ENCODE measurements at places on chromosomes 6 and 20.

- no peak for DNase-seq
These were observed 96.6 kb upstream of the AKIRIN2 start for GRCh38 chr6:87798393-87799278.

GRCh38 chr20:44020406-44021148, 105.9 kb downstream of the TOX2 start:
- no peak for DNase-seq

DNA sequence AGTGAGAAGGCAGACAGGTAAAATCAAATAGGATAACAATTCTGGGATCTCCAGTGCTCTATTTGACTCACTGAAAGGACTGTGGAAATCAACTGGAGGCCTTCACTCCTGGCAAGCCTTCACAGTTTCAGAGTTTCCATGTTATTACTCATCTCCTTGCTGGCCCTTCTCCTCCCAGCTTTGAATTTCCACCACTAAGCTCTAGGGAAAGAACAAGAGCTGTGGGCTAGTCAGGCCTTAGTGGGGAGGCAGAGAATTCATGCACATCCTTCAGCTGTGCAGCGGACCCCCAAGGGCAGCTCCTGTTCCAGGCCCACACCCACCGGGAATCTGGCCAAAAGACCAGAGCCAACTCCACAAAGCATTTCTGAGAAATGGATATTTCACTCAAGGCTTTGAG, 26.0 kb downstream of the MYLIP start:
- DNase-seq = no peak

DNA sequence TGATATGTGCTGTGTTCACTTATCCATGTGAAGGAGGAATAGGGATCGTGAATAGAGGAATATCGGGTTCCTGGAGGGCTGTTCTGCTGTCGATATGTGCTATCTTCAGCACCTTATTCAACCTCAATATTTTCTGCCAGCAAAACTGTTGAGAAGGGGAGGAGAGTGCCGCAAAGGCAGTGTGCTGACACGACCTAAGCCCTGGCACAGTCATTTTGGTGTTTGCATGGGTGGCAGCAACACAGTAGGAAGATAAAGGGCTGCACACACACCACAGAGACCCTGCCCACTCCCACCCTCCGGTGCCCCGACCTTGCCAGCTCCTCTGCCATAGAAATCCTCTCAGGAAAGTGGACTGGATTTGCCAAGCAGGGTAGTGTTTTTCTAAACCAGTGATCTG, 47.0 kb downstream of the ZDHHC14 start:
- no peak for DNase-seq

GRCh38 chr20:63314566-63315239, 21.7 kb downstream of the COL20A1 start:
- DNase-seq = no peak

DNA sequence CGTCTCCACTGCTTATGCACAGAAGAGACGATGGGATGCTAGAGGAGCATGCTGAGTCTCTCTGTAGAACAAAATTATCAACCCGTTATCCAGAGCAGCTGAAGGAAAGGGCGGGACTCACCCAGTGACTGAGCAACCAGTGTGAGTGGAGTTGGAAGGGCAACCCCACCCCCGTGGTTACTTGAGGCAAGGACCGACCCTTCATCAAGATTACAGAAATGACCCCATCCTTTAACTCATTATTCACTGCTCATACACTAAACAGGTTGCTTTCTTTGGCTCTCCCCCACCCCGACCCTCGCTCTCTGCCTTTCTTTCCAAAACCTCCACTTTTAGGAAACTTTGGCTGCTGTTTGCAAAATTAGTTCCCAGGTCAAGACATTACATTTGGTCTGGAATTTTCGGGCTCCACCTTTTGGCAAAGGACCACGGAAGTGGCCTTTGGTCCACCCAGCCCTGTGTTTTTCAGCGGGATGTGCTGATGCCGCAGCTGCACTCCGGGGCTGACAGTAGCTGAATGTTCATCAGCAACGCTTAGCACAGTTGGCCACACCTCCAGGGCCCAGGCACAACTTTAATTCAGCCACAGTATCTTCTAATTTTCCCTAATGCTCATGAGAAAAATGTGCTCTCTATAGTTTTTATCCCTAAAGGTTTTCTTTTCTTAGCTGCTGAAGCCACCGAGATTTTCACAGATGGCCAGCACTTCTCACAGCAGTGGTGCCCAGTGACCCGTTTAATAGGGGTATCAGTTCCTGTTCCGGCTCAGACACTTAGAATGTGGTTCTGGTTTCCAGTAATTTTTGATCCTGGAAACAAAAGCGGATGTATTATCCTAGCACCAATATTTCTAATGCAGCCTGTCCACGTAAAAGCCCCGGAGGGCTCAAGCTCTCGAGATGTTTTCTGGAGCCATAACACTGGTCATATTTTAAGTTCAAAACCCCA, 103.6 kb upstream of the NXT1 start:
- DNase-seq = no peak

All from thoracic aorta (tissue), 2 donors.